ENCODE measurements at places on chromosomes 1 and 21.

GRCh38 chr1:88917321-88918025 is 26.1 kb upstream of the GTF2B start:
- DNase-seq, result no peak

DNA sequence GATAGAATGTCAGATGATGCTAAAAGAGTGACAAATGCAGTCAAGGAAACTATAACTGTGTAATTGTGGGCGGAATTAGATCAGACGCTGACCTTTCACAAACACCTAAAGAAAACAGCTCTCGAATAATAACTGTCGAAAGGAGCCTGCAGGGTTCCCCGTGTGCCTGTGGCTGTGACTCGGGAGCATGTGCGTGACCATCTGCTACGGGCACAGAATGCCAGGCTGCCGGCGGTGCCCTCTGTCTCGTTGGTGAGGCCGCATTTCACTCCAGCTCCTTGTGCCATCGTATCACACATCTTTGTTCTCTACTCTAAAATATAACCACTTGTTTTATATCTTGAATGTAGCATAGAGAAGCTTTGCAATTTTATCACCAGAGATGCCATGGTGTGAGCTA is 267.8 kb upstream of the FMN2 start:
- no peak for DNase-seq

- no peak for DNase-seq
Measured at GRCh38 chr1:228226141-228226874, 18.5 kb downstream of the OBSCN start.

DNA sequence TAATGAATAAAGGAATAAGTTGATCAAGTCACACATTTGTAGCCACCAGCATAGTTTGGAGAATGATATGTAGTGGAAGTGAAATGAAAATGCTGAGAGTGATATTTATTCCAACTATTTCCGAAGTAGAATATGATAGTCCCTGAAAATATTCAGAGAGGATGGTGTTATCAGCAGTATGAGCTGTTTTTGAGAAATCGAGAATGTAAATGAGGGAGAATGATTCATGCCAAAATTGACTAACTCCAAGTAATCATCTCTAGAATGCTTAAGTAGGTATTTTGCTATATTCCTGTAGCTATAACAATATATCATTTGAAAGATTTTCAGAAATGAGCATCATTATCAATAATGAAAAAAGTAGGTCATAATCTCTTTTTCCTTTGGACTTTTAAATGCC is 178.9 kb downstream of the PDE4B start:
- DNase-seq, result no peak

DNA sequence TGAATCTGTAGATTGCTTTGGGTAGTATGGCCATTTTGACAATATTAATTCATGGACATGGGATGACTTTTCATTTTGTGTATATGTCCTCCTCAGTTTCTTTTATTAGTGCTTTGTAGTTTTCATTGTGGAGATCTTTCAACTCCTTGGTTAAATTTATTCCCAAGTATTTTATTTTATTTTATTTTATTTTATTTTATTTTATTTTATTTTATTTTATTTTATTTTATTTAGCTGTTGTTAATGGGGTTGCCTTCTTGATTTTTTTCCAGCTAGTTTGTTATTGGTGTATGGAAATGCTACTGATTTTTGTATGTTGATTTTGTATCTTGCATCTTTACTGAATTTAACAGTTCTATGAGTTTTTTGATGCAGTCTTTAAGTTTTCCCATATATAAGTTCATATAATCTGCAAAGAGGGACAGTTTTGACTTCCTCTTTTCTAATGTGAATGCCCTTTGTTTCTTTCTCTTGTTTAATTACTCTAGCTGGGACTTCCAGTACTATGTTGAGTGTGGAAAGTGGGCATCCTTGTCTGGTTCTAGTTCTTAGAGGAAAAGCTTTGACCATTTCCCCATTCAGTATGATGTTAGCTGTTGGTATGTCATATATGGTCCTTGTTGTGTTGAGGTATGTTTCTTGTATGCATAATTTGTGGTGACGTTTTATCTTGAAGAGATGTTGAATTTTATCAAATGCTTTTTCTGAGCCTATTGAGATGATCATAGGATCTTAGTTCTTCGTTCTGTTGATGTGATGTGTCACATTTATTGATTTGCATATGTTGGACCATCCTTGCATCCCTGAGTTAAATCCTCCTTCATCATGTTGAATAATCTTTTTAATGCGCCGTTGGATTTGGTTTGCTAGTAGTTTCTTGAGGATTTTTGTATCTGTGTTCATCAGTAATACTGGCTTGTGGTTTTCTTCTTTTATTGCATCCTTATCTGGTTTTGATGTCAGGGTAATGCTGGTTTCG is 14.3 kb downstream of the CEPT1 start:
- DNase-seq, result no peak

GRCh38 chr1:210129092-210129491 is 103.5 kb upstream of the SERTAD4 start:
- no peak for DNase-seq

GRCh38 chr21:23138797-23139196 is 2140.6 kb downstream of the NCAM2 start:
- DNase-seq, result no peak

- no peak for DNase-seq
Measured at GRCh38 chr1:8025671-8026144, 401 bp downstream of the ERRFI1 start.

DNA sequence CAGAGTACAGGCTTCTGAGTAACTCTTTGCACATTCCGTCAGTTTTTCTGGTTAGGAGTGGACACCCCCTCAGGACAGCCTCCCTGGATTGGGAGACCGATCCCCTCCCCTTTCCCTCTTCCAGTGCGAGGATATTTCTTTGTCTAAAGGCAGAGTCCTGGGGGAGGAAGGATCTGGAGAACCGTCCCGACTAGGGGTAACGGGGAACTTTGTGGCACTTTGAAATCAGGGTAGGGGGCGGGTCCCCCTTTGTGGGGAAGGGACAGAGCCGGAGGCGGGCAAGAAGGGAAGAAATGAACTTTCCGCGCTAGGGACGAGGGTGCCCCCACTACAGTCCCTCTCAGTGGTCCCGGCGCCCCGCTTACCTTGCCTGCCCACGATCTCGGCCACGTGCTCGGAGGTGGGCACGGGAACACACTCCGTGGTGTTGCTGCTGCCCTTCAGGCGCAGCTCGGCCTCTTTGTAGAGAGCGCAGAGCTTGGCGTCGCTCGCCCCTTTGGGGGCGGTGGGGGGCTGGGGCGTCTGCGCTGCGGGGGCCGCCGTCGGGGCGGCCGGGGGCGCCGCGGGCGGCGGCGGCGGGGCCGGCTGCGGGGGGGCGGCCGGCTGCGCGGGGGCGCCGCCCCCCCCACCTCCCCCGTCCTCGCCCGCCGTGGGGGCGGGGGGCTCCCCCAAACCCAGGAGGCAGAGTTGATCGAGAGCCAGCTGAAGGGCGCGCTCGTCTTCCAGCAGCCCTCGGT is 917 bp downstream of the MEX3A start:
- no peak for DNase-seq

Data from suppressor macrophage (primary cell).